ENCODE measurements at places on chromosomes 2 and 18.

- no peak for DNase-seq
Measured at GRCh38 chr18:21458310-21458709, 142.2 kb downstream of the ESCO1 start.

DNA sequence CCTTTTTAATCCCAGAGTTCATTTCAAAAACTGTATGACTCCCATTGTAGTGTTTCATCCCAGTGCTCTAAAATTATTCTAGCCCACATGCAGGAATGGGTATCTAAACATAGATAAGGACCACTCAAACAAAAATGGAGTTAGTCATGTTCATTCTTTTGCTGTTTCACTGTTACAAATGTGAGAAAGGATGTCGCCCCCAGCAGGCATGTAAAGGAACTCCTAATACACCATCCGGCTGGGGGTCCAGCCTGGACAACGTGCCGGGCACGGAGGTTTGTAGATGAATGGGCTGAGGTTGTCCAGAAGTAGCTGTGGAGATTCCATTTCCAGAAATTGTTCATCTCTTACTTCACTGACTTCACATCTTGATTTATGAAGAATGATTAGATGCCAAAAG is 101.9 kb upstream of the RAB12 start:
- DNase-seq: peak; percentile 12

GRCh38 chr2:235160281-235160810 is 208.5 kb downstream of the SH3BP4 start:
- no peak for DNase-seq

- no peak for DNase-seq
Measured at GRCh38 chr2:31710121-31710520, 129.4 kb upstream of the SRD5A2 start.

DNA sequence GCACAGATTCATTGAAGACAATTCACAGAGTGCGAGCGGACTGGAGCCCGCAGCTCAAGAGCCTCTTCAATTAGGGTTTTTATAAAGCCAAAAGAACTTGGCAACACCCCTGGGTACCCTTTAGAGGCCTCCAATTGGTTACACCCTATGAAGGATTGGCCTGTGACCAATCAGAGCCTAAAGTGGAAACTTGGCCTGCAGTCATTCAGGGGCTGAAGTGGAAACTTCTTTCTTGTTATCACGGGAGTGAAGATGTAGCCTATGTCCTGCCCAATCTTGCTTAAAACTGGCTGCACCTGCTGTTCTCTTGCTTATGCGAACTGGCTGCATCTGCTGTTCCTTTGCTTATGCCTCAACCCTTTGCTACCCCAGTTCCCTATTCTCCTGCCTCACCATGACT is 1.8 kb upstream of the HJURP start:
- DNase-seq: no peak

DNA sequence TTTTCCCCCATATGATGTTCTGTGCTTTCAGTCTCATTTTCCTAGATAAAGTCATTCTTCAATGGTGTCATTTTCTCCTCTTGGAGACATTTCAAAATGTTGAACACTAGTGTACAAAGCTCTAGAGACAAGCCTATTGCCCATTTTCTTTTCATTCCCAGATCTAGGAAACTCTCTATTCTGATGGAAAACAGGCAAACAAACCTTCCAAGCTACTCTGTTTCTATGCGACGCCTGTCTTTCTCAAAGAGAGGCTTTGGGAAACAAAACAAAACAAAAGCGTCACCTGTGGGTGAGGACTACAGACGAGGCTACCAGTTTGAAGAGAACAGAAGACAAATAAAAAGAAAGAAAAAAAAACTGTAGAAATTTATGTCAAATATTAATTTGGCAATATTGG is 311.0 kb downstream of the CBLN2 start:
- no peak for DNase-seq

DNA sequence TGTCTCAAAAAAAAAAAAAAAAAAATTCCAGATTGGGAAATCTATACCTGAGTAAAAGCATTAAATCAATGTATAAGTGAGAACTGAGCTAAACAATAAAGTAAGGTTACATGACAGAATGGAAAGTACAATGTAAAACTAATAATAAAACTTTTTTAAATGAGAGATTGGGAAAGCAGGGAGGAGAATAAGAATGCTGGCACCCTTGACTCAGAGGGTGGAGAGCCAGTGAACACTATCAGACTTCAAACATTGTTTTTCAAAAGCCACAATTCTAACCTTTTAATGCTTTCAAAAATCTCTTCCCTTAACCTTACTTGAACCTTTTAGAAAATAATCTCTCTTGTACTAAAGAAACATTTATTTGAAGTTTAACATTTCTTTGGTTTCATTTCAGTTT is 63.5 kb downstream of the TBC1D8 start:
- no peak for DNase-seq

DNA sequence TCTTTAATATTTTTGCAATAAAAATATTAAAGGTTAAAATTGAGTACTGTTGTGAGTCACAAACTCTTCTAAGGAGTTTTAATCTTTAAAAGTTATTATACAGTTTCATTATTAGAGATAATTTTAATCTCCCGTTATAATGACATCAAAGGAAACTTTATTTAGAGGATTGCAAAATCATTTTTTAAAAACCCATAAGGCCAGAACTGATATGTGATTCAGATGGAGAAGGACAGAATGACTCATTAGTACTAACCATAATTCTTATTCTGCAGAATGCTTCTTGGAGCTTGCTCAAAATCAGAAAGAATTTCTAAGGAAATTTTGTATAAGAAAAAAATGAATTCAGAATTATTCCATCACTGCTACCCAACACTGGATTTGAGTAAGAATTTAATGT is 12.5 kb upstream of the HNRNPLL start:
- no peak for DNase-seq
